ENCODE measurements at places on chromosomes 1 and 21. TPM values are rescaled to one million over a fixed set of nuclear protein-coding genes. Genes with fewer than 3 reads are reported as not detected.

GRCh38 chr1:206802401-206802800 is 30.1 kb upstream of the IL10 start:
- DNase-seq = no peak

DNA sequence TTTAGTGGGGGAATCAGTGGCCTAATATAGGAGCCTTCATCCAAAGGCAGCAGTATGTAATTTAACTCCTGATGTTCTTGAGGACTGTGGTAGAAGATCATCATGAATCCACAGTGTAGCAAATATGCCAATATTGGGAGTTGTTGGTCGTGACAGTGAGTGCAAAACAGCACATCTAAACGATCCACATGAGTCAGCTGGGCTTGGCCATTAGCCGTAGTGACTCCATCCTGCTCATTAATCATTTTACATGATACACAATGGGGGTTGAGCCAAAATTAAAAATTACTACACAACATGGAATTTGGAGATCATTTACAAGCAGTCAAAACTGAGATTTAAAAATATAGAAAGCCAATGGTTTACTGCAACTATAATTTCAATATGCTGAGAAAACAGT is 653.9 kb upstream of the CAMK1G start:
- DNase-seq = no peak

DNA sequence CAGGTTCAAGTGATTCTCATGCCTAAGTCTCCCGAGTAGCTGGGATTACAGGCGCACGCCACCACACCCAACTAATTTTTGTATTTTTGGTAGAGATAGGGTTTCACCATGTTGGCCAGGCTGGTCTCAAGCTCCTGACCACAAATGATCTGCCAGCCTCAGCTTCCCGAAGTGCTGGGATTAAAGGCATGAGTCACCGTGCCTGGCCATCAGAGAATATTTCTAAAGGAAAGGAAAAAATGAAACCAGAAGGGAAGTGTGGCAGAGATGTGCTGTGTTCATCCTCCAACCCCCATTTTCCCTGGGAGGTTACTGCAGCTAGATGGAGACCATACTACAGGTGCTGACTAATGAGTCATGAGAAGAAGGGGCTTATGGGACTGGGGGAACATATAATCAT is 964.1 kb downstream of the TTLL7 start:
- DNase-seq = no peak

ANKRD35 gene
- 2.7 TPM for polyA plus RNA-seq

GRCh38 chr1:92411511-92411910 is 75.2 kb downstream of the GFI1 start:
- no peak for DNase-seq

GRCh38 chr1:211738691-211739301 is 63.4 kb upstream of the NEK2 start:
- no peak for DNase-seq

DNA sequence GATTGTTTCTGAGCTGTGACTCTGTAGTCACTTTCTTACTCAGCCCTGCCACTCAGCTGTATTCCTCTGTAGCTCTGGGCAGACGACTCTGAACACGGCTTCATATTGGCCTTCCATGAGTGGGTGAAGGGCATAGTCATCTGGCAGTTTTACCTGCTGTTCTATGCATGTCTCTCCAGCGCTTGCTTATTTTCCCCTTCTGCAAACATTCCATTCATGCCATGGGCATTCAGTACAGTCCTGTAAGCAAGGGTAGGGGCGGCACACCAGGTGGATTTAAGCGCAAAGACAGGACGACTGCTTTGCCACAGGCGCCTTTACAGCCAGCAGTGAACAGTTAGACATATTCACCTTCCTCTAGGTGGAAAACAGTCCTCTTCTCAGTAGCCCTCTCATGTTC is 4.4 kb upstream of the WDR26 start:
- DNase-seq = no peak

CRYAA gene
- 0.34 TPM for polyA plus RNA-seq

C1orf94 gene
- polyA plus RNA-seq = not detected

C4BPB gene
- polyA plus RNA-seq = 0.10 TPM

NUP133 gene
- polyA plus RNA-seq = 26.2 TPM

GRCh38 chr1:227899141-227899819 is 48.5 kb downstream of the WNT9A start:
- no peak for DNase-seq
